Renal cortex interstitium (tissue), 15 donors: ENCODE measurements at places on chromosomes 11 and 22.

GRCh38 chr22:41915035-41915785 lies at the start of gene SHISA8:
TSS of gene SHISA8 (minus strand) at chr22:41915074. CDS start at chr22:41914667, 407 bp downstream.
- DNase-seq, result no peak

- DNase-seq, result peak; percentile 27
Measured at GRCh38 chr11:86068138-86068871, 579 bp downstream of the PICALM start.

DNA sequence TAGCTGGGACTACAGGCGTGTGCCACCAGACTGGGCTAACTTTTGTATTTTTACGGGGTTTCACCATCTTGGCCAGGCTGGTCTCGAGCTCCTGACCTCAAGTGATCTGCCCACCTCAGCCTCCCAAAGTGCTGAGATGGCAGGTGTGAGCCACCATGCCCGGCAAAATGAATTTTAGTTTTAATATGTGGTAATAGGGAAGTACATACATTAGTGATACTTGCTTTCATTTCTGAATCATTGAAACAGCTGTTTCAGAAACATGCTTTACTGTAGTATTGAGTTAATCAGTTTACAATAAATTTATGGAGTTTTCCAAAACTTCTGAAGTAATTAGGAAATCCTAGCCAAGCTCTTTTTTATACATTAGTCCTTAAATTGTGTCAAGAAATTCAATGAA lies 15.6 kb downstream of the PCF11 start:
- DNase-seq, result no peak

DNA sequence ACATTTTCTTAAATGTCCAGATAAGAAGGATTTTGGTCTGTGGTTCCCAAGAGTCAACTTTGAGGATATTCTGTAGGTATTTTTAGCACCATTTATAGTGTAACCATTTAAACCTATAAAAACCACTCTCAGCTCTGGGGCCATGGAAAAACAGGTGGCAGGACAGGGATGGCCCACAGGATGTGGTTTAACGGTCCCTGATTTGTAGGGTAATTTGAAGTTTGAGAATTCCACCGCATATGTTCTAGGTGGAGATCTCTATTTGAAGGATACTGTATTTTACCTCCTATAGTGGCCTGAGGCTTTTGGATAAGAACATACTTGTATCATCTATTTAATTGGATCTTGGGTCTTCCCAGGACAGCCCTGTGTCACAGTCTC lies 62.4 kb upstream of the IGLL5 start:
- DNase-seq, result no peak

DNA sequence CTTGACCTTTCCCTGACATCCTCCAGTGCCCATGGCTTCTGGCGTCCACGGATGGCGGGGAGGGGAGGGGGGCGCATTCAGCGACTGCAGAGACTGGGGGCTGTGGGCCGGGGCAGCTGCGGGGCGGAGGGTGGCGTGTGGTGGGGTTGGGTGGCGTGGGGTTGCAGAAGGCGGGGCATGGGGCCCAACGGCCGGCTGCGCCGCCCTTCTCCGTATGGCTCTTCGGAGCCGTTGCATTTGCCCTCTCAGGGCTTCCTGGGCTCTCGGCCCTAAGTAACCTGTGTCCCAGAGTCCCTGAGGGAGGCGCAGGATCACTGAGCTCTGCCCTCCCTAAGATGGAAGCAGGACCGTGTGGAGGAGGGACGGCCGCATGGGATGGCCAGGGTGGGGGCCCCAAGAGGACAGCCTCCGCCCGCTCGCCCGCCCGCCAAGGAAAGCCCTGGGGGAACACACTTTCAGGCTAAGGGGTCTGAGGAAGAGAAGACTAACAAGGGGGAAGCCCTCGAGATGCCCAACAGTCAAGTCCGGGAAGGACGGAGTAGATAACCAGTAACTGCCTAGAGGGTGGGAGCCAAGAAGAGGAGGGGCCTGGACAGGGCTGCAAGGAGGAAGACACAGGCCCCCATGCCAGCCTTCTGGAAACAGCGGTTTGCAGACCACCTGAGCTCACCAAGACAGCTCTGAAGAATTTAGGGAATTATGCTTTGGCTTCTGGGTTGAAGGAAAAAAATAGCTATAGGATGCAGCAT lies 9.2 kb upstream of the AIFM3 start:
- DNase-seq, result no peak

DNA sequence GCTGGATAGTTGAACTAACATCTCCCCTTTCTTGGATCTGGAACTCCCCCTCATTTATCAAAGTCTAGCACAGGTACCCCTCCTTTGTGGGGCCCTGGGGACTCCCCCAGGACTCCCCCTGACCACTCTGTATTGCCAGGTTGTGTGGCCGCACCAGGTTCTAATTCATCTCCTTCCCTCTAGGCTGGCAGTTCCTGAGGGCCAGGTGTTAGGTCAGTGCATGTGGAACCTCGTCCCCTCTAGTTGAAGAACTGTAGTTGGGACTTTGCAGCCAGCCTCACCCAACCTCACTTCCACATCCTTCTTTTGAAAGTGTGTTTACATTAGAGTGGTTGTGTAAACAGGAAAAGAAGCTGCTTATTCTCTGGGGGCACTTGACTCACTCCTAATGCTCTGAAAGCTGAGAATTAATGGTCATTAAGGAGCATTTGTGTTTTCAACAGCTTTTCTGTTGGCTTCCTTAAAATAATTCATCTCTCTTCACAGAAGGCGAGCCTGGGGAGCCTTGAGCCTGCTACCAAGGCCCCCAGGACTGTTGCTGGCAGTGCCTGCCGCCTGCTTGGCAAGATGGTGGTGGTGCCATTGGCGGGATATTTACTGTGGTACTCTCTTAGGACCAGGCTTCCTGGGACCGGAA lies 11.8 kb downstream of the UPB1 start:
- no peak for DNase-seq

DNA sequence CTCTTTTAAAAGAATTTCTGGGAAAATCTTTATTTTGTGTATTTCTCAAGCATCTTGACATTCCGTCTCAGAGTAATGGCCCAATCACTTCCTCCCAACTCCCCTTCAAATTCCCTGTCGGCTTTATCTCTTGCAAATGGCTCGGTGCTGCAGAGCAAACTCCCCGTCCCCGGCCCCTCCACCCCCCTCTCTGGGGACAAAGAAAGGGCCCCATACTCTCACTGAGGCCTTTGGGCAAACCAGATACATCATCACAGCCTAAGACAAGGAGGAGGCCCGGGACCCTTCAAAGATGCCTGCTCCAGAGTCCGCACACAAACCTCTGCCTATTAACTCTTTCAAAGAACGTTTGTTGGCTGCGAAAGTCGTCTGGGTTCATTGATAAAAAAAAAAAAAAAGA lies 3.9 kb upstream of the SMIM38 start:
- DNase-seq, result no peak

DNA sequence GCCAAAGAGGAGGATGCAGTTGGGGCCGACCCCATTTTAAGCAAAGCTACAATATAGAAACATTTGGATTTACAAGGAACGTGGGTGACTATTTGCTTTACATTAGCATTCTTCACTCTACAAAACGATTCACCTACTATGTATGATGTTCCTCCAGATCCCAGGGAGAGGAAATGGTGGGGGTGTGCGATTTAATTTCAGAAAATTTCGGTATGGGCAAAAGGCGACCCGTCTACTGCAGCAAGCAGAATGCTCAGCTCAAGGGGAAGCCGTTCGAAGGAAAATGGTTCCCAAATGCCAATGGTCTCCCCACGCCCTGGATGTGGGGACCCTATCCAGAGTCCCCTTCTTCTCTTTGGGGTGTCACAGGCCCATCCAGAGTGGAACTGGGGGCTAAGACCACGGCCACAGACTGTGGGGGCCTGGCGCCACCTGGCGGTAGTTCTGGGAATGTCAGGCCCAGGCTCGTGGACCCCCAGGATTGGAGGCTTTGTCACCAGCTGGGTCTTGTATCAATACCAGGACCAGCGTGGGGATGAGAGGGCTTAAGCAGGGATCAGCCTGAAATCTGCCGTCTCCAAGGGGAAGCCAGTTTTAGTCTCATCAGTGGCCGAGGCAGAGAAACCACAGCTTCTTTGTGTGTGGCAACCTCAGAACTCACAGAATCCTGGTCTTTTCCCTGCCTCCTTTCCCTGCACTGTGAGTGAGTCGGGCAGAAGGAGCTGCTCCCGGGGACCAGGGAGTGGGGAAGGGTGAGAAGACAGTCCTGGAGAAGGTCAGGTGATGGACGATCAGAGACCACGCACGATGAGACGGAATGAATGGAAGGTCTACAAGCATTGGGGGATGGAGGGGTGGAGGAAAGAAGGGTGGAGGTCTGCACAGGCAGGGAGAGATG lies 8.4 kb downstream of the LRRC10B start:
- DNase-seq, result no peak

GRCh38 chr11:63672936-63673539 lies 1.9 kb upstream of the ATL3 start:
- DNase-seq, result no peak

GRCh38 chr11:65591939-65592857 lies 3.4 kb downstream of the KCNK7 start:
- no peak for DNase-seq

DNA sequence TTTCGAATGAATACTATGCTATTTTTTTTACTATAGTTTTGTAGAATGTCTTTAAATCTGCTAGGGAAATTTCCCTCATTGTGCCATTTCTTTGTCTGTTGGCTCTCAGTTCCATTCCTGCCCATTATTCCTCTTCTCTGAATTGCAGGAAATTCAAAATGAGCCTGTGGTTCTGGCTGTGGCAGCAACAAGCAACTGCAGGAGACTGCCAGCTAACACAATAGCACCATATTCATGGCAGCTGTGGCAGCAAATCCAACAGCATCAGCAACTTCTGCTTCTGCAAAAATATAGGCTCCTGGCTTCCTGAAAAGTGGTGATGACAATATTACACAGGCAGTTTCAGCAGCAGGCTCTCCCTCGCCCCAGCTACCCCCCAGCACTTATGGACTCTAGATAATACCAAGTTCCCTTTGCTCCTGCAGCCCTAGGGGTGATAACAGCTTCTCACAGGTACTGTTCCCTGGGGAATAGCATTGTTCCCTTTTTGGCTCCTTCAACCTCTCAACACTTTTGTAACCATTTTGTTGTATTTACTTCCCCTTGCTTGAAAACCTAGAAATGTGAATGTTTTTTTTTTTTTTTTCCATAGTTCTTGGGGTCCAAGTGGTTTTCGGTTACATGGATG lies 9.3 kb downstream of the PATE4 start:
- DNase-seq, result no peak

DNA sequence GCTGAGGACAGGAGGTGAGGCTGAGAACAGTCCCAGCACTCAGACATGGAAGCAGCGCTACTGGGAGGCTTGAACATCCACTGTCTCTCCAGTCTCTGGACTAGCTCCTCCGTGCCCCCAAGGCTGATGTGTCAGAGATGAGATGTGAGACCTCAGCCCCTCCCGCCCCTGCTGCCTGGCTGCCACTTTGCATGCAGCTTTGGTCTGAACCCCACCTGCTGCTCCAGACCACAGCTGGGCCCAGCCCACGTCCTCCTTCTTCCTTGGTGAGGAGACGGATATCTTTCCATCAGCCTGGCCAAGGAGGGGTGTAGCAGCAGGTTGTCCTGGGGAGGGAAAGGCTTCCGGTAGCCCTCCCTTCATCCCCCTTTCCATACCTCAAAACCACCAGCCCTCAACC lies 148.0 kb upstream of the B3GAT1 start:
- DNase-seq, result no peak

DNA sequence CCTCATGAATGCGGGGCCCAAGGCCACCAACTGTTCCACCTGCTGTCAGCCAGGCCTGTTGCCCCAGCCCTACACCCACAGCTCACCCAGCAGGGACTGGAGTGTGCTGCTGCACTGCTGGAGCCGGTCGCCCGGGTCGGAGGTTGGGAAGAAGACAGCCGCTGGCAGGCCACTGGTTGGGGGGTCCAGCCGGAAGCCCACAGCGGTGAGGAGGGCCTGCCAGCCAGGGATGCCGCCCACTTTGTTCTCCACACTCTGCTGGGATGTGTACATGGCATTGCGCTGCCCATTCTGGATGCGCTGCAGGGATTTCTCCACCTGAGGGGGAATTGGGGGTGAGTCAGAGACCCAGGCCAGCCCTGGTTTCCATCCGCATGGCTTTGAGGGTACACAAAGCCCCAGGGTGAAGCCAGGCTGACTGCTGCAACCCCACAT lies 74.2 kb upstream of the PITPNB start:
- DNase-seq, result no peak

- no peak for DNase-seq
Measured at GRCh38 chr11:121141066-121141465, 40.0 kb downstream of the TECTA start.

GRCh38 chr11:2771758-2772466 lies 72.1 kb upstream of the KCNQ1OT1 start:
- DNase-seq, result no peak

DNA sequence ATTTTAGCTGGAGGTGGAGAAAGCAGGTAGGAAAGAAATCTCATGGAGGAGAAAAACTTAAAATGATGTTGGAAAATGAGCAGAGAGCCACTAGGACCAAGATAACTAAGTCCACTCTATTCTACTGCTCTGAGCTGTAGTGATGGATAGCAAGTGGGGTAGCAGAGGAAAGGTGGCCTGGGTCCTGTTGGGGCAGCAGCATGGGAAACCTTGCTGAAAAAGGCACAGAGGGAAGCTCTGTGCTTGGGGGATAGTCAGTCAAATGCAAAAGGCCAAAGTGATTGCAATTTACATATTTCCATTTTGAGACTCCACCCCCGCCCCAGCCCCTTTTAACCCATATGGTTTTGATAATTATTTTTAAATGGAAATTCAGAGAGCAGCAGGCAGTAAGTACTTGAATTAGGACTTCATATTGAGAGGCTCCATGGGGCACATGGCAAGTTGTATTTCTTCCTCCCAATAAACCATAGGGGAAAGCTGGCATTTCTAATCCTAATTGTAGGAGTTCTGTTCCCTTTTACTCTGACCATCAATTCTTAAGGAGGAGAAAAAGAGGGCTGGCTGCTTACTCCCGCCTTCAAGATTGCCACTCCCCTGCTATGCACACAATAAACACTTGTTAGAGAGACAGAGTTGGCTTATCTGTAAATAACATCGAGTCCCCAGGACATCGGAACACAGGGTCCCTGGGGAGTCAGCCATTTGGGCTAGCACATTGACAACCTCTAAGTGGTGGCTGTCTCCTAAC lies 1341.5 kb upstream of the TENM4 start:
- DNase-seq, result no peak

DNA sequence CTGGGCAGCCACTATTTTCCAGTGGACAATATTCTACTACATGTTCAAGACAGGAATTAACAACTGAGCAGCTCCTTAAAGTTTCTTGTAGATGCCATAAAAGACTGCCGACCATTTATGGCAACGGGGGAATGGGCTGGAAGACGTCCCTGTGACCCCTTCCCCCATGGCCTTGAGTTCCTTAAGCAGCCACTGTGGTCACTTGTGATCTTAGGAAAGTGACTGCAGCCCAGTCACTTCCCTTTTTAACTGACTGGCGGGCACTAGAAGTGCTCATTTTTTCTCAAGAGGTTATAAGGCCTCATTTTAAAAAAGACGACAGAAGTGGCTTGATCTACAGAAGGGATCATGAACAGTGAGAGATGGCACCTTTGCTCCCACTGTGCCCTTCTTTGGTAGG lies 153.2 kb upstream of the NARS2 start:
- no peak for DNase-seq
